KBM-7 (cell line): ENCODE measurements at places on chromosomes 12 and 14.

DNA sequence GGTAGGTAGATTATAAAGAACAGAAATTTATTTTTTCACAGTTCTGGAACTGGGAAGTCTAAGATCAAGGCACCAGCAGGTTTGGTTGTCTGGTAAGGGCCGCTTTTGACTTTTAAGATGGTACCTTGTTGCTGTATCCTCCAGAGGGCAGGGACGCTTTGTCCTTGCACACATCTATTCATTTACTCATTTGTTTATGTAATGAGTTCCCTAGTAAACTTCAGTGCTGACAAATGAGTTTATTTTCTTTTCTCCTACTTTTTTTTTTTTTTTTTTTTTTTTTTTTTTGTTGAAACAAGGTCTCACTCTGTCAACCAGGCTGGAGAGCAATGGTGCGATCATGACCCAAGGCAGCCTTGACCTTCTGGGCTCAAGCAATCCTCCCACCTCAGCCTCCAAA, 195.7 kb downstream of the FBXL14 start:
- peak; percentile 4 for DNase-seq

- no peak for DNase-seq
Measured at GRCh38 chr14:40197344-40197743, 765.1 kb upstream of the FBXO33 start.

GRCh38 chr12:102958830-102959176, 1.3 kb downstream of the ASCL1 start:
- no peak for DNase-seq

- no peak for DNase-seq
Measured at GRCh38 chr14:35333797-35334743, 41.9 kb downstream of the PSMA6 start.

DNA sequence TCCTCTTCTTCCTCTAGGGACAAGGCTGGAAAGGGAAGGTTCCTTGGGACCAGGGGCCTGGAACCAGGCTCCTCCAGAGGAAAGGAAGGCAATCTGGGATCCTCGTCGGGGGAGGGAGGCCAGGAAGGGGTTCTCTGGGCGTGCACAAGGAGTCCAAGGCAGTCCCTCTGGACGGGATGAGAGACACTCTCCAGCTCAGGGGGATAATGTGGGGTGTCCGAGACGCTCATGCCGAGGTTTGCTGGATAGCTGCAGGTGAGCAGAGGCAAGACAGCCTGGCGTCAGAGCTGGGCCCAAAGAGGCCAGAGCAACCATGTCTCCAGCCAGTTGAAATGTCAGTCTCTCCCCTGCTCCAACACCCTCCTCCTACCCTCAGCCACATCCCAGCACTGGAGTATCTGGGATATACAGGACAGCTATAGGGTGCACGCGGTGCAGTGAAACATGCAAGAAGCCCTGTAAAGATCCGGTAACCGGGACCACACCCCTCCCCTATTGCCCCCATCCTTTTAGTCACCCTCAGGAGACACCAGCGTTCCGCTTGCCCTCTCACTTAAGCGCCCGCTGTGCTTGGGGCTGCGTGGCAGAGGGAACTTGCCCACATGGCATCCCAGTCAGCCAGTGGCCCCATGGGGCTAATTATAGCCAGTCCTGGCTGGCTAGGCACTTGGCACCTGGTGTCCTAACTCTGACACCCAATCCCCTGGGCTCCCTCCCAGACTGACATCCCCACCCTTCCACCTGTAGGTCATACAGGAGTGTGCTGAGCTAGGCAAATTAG, at the start of gene KLHL33:
Gene KLHL33, minus strand, starts transcription at position 585 of the 781 bp plus-strand sequence. Its CDS starts 355 bp downstream, at position 230.
- DNase-seq: no peak

GRCh38 chr12:63151623-63152320, 771 bp upstream of the AVPR1A start:
- peak; percentile 89 for DNase-seq

- DNase-seq: no peak
Measured at GRCh38 chr14:95359994-95360826, 40.5 kb upstream of the CLMN start.

- no peak for DNase-seq
Measured at GRCh38 chr12:19390051-19390598, 49.2 kb upstream of the AEBP2 start.

DNA sequence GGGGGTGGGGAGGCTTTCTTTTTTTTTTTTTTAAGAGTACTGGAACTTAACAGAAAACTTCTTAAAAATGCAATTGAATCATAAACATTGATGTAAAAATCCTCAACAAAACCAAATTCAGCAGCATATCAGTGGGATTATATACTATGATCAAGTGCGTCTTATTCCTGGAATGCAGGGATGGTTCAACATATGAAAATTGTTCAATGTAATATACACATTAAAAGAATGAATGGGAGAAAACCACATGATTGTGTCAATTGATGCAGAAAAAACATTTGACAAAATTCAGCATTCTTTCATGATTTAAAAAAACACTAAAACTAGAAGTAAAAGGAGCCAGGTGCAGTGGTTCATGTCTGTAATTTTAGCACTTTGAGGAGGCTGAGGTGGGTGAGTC, 41.2 kb upstream of the CCT2 start:
- DNase-seq: no peak

- DNase-seq: no peak
Measured at GRCh38 chr12:124370851-124371250, 76.0 kb downstream of the RFLNA start.

DNA sequence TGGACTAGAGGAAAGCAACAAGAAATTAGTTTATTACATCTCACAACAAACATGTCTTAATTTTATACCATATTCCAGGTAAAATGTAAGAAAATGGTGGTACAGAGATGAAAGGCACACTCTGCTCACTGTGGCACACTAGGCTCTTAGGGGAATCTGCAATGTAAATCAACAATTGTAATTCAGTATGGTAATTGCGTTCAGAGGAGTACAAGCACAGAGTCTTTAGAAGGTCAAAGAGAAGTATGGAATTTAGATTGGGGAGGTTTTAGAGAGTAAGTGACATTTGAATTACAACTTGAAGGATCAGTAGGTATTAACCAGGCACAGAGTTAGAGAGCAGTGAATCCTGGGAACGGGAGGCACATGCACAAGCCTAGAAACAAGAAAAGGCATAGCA, 694.0 kb upstream of the USP15 start:
- no peak for DNase-seq

GRCh38 chr12:42145197-42145549, 499 bp upstream of the GXYLT1 start:
- no peak for DNase-seq

- DNase-seq: no peak
Measured at GRCh38 chr12:113831016-113831415, 135.1 kb downstream of the RBM19 start.

DNA sequence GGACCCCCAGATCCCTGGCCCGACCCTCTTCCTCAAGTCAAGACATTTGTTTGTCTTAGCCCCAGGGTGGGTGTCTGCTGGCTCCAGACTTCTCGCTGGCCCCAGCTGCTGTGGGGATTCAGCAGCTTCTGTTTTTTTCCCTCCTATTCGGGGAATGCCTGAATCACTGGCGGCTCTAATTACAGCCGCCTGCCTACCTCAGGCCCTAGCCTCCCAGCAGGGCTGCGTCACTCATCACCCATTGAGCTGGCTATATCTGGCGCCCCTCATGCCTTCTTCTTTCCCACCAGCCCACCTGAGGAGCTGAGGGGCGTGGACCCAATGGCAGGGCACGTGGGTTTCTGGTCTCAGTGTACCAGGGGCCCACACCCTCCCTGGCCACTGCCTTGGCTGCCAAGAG, 10.1 kb downstream of the KRT80 start:
- no peak for DNase-seq

- DNase-seq: no peak
Measured at GRCh38 chr12:55448825-55449224, 4.9 kb downstream of the OR6C2 start.

- DNase-seq: no peak
Measured at GRCh38 chr14:35320472-35320871, 28.3 kb downstream of the PSMA6 start.

DNA sequence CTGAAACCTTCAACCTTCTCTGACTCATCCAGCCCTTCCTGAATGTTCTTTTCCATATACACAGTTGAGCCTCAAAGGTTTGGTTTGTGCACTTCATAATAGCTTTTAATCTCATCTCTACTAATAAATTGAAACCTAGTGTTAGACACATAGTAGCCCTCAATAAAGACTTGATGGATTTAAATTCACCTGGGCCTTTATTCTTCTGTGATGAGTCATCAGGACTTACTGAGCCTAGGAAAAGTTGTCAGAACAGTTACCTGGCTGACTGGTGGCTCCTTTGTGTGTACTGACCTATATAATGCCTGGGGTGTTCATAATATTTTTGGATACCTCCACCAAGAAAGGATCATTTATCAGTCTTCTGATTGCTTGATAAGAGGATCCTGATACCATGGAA, 86.4 kb upstream of the NTF3 start:
- no peak for DNase-seq

DNA sequence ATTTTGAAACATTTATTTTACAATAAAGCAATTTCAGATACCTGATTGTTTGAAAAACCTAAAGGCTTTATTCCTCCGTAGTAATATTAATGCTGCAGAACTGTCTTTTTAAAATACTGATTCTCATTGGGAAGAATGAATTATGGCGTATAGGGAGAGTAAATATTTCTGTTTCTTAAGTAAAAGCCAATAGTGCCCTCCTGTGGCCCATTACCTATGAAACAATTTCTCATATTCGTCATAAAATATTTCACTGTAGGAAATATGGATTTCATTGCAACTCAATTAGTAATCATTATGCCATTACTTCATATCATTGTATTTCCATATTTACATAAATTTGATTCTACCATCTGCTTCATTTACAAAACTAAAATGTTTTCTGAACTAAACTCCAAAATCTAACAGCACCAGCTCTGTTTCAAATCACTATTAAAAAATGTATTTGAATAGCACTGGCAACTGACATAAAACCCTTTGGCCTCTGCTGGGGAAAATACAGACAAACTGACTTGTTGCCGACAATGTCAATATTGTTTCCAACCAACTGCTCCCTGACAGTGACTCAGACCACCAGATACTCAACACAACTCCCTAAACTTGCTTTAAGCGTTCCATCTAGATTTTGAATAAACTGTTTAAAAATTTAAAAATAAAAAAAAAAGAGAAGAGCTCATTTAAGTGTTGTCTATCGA, 290.3 kb downstream of the NAV3 start:
- DNase-seq: peak; percentile 3

GRCh38 chr12:98253207-98254037, 262.0 kb upstream of the TMPO start:
- DNase-seq: no peak

DNA sequence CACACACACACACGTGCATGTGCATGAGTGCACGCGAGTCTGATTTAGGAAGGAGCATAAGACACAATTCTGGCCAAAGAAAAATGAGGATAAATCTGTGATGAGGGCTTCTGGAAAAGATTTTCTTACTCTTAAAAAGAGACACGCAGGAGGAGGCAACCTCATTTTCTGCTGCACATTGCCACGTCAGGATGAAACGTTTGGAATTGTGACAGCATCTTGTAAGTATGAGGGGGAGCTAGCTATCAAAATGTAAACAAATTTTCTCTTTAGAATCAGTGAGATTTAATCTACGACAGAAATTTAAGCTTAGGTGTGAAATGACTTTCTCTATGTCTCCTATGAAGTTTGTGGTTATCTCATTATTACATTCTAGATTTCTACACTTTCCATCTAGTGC, 31.1 kb upstream of the NUBPL start:
- DNase-seq: no peak

DNA sequence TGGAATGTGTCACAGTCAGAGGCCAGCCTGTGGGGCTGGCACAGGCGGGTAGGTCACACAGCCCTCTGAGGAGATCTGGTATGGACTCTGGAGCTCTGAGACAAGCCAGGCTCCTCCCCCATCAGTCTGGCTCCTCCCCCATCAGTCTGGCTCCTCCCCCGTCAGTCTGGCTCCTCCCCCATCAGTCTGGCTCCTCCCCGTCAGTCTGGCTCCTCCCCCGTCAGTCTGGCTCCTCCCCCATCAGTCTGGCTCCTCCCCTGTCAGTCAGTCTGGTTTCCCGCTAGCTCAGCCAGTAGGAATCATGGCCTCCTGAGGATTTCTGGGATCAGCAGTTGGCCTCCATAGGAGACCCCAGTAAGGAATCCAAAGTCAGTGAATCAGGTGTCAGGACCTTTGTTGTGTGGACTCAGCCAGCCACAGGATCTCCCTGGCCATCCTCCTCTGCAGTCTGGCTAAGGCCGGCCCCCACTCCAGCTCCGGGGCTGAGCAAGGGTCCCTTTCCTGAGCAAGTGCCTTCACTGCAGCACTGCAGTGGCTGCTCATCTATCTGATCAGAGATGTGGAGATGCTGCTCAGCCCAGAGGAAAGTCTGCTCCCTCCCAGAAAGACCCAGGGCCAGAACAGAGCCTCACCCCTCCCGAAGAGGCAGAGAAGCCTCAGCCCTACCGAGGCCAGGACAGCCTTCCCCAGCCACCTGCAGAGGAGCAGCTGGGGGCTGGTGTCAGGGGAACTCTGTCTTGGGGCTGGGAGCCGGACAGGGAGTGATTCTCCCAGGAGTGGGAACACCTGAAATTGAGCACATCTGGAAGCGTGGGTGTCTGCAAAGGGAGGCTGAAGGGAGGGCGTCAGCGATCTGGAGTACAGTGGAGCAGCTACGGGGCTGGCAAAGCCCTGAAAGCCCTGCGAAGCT, 35.7 kb downstream of the IQSEC3 start:
- DNase-seq: no peak

GRCh38 chr12:13749389-13749788, 232.0 kb downstream of the GRIN2B start:
- no peak for DNase-seq

DNA sequence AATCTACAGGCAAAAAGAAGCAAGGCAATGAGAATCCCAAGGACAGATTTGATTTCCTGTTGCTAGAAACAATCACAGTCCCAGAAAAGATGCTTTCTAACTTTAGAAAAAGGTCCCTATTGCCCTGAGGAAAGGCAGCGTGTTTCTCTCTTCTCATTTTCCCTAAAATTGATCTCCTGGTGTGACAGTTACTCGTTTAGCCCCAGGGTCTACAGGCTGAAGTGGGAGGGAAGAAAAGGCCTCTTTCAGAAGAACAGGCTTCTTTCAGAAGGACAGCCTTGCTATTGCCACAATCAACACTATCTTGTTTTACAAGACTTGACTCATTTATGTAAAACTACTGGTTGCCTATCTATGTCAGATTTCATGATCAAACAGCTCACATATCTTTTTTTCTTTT, 121.8 kb upstream of the OR4E1 start:
- DNase-seq: no peak

GRCh38 chr12:2574355-2574935, 220.3 kb upstream of the FKBP4 start:
- no peak for DNase-seq

DNA sequence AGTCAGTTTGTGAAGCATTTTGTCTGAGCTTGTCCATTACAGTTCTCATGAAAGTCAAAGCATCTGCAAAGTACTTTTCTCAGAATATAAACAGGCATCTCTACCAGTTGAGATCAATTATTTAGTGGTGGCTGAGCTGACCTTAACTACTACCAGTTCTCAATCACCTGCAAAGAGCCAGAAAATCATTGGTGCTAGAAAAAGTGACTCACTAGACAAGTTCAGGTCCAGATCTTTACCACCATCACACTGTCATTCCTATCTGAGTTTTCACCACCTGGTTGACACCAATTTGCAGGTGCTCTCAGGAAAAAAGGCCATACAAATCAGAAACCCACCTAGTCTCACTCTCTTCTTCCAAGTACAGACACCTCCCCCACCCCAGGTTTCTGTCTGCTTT, 33.3 kb downstream of the ITPR2 start:
- no peak for DNase-seq
